HuH-7 (cell line): ENCODE measurements at places on chromosomes 7 and 10.

DNA sequence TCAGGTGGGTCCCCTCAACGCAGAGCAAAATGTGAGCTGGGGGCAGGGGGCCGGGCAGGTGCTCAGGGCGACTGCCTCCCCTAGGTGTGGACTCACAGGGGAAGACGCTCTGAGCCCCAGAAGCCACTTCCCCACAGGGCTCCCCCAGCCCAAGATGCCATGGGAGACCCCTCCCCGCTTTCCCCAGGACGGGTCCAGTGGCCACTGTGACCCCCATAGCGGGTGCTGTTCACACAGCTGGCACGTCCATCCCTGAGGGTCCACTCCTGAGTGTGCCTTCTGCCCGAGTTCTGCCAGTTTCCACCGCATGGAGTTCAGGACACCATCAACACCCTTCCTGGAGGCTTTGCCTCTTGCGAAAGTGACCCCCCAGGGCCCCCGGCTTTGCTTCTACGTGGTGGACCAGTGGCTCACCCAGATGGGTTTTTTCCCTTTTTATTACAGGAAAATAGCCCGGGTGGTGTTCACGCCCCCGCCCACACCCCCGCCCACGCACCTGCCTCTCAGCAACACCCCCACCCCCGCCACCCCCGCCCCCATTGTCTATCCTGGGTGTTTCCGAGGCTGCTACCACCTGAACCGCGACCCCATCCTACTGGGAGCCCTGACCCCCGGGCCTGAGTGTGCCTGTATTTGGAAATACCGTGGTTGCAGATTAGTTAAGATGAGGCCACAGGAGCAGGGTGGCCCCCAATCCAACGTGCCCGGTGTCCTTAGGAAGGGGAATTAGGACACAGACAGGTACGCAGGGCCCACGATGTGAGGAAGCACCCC lies 32.0 kb downstream of the ADAP1 start:
- no peak for DNase-seq

GRCh38 chr10:114343623-114344505 lies 60.4 kb downstream of the AFAP1L2 start:
- no peak for DNase-seq

GRCh38 chr7:137717045-137717444 lies 129.7 kb downstream of the DGKI start:
- DNase-seq = no peak

DNA sequence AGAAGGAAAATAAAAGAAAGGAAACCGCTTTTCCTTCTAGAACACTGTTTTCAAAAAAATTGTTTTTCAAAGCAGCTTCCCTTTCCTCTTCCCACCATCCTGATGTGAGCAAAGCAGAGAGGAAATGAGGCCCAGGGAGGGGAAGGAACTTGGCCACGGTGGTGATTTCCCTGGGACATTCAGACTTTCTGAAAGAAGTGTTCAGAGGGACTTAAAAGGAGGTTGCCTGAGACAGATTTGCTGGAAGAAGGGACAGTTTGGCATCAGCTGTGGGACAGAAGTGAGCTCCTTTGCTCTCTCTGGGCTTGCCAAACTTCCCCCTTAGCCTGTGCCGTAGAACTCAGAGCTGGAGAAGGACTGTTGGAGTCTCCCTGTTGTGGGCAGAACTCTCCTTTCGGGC lies 30.3 kb downstream of the ADCYAP1R1 start:
- DNase-seq = no peak

GRCh38 chr7:114062810-114063209 lies 144.0 kb upstream of the PPP1R3A start:
- no peak for DNase-seq

DNA sequence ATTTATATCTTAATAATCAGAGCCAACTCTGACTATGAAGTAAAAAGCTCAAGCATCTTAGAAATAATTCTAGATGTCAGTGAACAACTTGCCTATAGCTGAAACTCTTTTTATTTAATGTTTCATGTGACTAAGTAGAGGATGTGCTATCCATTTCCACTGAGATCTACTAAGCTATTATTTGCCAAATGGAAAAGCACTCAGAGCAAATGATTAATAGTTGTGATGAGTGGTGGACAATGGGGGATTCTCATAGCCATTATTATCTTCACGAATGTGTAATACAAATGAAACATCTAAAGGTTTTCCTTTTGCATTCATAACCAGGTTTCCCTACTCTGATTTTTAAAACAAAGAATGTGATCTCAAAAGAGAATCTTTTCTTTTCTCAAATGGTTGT lies 126.6 kb upstream of the GNAI1 start:
- DNase-seq = no peak

DNA sequence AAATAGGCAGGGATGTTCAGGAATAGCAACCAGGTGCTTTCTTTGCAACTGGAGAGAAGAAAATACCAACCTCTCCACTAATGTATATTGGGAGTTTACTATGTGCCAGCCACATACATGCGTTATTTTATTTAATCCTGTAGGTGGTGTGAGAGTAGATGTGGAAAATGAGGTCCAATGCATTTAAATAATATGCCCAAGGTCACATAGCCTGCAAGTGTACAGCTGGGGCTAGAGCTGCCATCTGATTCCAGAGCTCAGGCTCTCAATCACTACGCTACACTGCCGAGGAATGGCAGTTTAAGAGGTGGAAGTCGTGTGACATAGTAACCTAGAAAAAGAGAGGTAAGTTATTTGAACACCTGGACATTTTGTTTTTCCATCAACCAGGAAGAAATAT lies 277.0 kb downstream of the EXOC4 start:
- DNase-seq = no peak

DNA sequence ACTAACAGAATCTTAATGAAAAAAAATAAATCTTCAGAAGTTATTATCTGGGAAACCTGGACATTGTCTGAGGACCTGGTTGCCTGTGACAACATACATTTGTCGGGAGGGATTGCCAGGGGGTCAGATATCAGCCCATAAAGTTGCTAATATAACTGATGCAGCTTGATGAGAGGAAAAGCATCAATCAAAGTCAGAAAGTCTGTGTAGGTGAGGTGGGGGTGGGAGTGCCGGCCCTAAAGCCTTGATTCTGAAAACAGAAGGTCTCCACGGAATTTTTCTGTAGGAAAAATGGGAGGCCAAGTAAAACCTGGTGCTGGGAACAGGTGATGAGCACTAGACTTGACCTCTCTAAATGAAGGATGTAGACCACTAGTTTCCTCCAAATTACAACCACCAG lies 281.8 kb downstream of the FGFR2 start:
- DNase-seq = no peak

GRCh38 chr10:37948210-37948609 lies 28.2 kb downstream of the ZNF25 start:
- DNase-seq = no peak

DNA sequence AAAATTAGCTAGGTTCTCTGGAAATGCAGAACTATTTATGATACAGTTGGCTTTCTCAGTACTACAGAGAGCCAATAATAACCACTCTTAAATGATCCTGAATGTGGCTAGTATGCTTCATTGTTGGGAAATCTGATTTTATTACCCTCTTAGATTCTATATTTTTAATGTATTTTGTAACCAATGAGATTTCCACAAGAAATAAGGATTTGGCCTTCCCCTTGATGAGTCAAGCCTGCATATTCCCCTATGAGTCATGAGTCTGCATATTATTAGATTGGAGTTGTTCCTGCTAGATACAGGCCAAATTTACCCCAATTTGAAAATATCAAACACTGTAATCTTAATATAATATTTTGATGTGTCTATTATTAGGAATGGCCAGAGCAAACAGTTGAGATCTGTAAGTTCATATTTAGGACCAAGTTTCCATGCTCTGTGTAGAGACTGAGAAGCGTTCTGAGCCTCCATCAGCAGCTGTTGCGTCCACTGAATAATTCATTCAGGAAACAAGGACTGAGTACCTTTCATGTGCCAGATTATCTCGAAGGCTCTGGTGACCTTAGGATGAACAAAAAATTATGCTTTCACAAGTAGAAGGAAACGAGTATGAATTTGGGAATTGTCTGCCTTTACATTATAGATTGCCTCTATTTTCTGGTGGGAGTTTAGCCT lies 793.4 kb downstream of the NRG3 start:
- DNase-seq = no peak

DNA sequence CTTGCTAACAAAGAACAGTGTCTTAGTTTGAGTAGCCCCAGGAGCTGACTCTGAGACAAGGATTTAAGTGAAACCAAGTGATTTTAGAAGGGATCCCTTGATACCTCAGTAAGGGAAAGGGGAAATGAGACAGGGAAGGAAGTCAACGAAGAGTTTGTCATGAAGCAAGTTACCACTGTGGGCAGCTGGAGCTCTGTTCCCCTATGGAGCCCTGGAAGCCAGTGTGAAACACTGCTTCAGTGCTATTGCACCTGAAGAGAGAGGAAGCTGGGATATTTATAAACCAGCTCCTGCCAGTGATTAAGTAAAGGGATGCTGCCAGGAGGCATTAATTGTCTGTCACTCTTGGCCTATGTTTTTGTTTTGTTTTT lies 58.9 kb upstream of the WAPL start:
- DNase-seq = no peak

- no peak for DNase-seq
Measured at GRCh38 chr10:74008212-74008731, 10.4 kb downstream of the VCL start.

- DNase-seq = no peak
Measured at GRCh38 chr7:95776561-95777185, 4.3 kb downstream of the DYNC1I1 start.

DNA sequence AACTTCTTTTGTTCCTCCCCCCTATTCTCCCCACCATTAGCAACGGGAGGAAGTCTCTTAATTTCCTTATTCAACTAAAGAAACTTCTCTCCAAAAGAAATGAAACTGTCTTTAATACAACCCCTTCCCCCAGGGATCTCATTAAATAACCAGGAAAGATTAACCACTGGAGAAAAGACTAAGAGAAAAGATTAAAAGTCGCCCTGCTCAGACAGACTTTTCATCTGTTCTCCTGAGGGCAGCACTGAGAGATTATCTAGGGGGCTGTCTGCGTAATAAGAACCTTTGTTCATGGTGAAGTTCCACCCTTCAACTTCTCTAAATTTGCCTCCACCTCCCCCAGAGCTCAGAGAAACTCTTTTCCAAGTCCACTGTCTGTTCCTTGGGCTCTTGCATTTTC lies 105.5 kb downstream of the HGF start:
- DNase-seq = no peak

- no peak for DNase-seq
Measured at GRCh38 chr10:95425592-95426465, 135.0 kb upstream of the PDLIM1 start.

GRCh38 chr10:63324495-63324854 lies 141.3 kb downstream of the JMJD1C start:
- no peak for DNase-seq

DNA sequence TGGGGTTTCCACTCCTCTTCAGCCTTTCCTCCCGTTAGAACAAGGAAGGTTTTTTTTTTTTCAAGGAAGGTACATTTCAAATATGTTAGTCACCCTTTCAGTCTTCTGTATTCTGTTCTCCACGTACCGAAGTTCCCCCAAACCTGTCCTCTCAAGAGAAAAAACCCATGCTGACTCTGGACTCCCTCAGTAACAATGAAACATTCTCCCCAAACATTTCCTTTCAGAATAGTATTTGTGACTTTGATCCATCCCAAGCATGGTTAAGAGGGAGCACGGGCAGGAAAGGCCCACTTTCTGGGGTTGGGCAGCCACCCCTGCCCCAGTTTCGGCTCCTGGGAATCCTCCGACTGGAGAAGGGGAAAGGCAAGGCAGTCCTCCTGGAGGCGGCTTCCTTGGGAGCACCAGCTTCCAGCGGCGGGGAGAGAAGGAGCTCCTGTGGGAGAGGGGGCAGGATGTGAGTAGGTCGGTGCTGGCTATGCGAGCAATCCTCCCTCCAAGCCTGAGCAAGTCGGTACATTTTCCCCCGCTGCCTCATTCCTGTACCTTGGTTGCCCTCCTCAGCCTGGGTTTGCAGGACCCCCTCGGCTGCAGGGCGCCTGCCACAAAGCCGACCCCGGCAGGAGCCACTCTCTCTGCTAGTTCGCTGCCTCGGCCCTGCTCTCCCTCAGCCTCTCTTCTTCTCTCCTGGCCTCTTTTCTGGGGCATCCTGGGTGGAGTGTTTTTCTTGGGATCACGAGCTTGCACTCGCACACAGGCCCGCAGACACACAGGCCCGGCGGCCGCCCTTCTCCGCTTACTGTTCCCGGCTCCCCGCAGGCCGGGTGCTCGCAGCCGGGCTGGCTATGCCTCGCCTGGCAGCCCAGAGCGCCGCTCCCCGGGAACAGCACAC lies 2.1 kb upstream of the HOXA1 start:
- DNase-seq = peak; percentile 74

DNA sequence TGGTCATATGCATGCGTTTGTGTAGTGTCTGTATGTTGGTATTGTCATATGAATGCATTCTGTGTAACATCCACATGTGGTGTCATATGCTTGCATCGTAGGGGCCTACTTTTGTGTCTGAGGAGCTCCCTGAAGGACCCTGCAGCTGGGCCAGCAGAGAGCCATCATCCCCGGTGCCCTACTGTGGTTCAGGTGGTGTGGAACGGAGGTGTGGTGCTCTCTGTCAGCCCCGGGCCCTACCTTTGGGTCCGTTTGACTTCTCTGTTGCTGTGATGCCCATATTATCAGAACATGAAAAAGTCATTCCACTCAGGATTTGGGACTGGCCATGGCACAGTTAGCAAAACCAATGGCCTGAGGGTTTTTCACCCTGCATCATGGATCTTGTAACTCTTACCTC lies 217.9 kb downstream of the ADARB2 start:
- DNase-seq = no peak

- DNase-seq = no peak
Measured at GRCh38 chr7:45171946-45172345, 14.4 kb downstream of the RAMP3 start.

DNA sequence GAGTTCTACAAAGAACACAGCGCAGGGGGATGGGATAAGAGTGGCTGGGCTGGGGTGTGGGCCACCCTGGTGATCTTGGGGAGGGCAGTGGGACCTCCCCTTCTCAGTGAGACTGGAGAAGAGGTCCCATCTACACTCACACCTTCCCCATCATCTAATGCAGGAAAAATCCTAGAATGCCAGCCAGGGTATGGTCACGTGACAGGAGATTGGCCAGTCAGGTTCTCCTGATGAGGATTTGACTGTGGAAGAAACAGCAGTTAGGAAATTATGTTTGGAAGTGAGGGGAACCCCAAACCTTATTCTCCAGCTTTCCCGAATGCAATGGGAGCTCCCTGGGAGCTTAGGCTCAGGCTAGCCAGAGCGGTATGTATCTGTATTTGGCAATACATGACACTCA lies 158.8 kb upstream of the GRB10 start:
- no peak for DNase-seq

- no peak for DNase-seq
Measured at GRCh38 chr7:122006687-122007086, 133.7 kb downstream of the PTPRZ1 start.
